ENCODE measurements at places on chromosomes 1 and 21.

DNA sequence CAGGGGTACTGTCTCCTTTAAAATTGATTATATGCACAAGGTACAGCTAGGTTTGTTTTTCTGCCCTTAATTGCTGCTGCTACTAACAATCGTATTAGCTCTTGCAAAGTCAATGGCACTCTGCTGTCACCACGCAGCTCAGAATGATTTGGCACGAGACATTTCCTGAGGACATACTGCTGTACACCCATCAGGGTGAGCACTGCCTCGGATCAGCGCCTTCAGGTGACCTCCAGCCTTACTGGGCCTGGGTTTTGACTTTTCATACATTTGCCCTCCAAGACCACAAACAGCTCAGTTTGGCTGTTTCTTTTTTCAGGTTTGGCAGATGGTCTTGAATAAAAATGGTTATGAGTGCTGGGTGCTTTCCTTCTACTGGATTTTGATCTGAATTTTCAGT, 110.9 kb downstream of the NTPCR start:
- no peak for DNase-seq

DNA sequence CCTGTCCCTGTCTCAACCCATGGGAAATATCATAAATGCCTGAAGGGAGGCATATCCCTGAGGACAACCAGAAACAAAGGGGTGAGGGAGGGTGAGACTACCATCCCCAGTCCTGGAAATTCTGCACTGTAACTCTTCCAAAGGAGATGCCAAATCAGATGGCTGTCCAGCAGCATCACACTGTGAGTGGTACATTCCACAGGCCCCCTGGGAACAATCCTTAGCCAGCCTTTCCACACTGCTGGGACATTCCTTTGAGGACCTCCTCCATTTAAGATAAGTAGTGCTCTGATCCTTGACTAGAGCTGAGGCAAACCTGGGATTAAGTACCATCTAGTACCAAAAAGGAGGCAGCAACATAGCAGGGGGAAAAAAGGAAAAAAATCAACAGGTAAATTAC, 10.7 kb downstream of the IVL start:
- DNase-seq, result no peak

DNA sequence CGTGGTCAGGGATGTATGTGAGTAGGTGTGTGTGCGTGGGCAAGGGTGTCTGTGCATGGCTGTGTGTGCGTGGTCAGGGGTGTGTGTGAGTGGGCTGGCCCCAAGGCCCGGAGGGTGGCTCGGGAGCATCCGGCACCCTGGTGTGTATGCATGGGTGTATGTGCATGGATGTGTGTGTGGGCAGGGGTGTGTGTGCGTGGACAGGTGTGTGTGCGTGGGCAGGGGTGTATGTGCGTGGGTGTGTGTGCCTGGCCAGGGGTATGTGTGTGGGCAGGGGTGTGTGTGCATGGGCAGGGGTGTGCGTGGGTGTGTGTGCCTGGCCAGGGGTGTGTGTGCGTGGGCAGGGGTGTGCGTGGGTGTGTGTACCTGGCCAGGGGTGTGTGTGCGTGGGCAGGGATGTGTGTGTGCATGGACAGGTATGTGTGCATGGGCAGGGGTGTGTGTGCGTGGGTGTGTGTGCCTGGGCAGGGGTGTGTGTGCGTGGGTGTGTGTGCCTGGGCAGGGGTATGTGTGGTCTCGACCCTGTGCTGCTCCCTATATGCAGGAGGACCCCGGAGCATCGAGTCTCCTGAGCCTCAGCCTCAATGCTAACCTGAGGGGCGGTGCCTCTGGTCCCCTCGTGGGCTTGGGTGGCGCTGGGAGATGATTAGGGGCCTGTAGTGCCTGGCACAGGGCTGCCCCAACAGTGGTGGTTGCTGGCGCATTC, 16.3 kb downstream of the ARHGEF16 start:
- no peak for DNase-seq

DNA sequence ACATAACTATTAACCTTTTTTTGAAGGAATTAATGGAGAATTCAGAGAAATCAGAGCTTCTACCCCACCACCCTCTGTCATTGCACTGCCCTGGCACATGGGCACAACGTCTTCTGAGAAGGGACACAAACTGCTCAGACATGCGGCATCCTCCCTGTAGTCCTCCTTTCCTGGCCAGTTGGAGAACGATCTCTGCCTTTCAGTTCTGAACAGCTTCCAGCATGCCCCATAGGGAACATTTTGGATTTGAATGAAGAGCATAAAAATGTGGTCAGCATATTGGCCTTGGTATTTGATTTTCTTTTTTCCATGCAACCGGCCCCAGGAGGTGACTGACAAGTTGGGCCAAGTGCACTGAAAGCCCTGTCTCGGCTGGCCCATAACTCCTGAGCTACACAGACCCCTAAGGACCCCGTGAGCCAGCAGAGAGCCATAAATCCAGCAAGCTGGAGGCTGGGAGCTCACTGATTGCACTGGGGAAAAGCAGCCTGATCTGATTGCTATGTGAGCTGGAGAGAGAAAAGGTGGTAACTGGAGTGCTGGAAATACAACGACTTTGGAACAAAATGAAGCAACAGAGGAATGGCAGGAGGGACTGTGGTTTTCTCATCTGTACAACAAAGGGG, 10.9 kb upstream of the BLACAT1 start:
- no peak for DNase-seq

GRCh38 chr1:59285691-59286090, 11.2 kb upstream of the FGGY start:
- no peak for DNase-seq

DNA sequence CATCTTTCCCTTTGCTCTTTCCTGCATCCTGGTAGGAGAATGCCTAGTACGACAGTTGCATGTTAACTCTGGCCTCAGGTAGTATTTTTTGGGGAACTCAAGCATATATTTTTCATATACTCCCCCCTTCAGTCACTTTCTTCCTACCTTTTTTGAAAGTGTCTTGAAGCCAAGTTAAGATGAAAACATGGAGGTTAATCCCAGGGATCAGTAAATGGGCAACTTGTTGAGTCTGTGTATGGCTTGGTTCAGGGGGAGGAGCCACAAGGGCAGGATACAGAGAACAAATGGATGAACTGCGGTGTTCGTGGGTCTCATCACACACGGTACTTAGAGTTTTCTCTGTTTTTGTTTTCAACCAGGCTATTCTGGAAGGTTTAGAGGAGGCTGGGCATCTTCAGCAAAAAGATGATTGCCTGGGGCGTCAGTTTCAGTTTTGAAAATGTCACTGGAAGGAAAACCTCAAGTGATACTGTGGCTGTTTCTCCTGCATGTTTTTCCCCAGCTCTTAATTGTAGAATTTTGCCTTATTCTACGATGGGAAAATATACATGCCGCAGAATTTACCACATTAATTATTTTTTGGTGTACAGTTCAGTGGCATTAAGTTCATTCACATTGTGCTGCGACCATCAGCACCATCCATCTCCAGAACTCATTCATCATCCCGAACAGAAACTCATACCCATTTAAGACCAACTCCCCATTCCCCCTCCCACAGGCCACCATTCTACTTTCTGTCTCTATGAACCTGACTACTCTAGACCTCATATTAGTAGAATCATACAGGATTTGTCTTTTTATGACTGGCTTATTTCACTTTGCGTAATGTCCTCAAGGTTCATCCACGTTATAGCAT, 71.5 kb downstream of the MAP10 start:
- no peak for DNase-seq

- DNase-seq, result no peak
Measured at GRCh38 chr1:32048440-32048839, 24.3 kb upstream of the TMEM39B start.

Measured in ELR (cell line).